Amniotic stem cell (primary cell): ENCODE measurements at places on chromosomes 16 and 17.

- no peak for DNase-seq
Measured at GRCh38 chr16:5015887-5016286, 17.8 kb downstream of the NAGPA start.

GRCh38 chr17:49013311-49014213 lies 16.4 kb downstream of the IGF2BP1 start:
- DNase-seq = no peak

DNA sequence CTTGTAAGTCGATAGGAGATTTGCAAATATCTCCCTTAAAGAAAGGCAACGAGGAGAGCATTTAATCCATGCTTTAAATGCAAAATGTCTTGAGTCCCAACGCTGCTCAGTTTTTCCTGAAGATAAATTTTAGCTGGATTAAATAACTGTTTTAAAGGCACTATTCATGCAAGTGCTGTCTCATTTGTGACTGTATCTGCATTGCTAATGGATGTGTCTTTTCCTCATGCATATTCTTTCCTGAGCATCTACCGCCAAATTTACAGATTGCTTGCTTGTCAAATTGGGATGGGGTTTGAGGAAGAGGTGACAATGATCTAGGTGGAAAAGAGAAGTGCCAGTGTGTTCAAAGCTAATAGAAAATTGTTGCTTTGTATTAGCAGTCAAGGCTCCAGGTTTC lies 106.9 kb downstream of the RBFOX1 start:
- no peak for DNase-seq

DNA sequence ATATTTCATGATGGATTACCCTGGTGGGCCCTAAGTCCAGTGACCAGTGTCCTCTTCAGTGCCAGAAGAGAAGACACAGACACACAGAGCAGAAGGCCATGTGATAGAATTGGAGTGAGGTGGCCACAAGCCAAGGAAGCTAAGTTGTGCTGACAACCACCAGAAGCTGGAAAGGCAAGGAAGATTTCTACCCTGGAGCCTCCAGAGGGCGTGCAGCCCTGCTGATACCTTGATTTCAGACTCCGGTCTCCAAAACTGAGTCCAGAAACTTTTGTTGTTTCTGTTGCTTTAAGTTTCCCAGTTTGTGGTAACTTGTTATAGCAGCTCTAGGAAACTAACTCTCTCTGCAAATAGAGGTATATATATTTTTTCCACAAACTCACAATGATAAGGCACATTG lies 396.6 kb upstream of the ASIC2 start:
- no peak for DNase-seq

DNA sequence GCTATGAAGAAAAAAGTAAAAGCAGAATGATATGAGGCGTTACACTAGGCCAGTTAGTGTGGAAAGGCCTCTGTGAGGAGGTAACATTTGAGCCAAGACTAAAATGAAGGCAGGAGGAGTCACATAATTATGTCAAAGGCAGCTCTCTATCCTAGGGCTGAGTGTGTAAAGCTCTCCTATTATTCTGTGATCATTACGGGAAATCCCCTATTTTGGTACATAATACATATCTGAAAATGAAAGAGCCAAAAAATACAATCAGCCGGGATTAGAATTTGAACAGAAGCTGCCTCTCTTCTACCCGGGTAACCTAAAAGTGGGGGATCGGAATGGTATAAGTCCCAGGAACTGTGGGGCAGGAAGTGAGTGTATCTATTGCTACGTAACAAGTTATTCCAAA lies 27.1 kb downstream of the HEATR3 start:
- no peak for DNase-seq

DNA sequence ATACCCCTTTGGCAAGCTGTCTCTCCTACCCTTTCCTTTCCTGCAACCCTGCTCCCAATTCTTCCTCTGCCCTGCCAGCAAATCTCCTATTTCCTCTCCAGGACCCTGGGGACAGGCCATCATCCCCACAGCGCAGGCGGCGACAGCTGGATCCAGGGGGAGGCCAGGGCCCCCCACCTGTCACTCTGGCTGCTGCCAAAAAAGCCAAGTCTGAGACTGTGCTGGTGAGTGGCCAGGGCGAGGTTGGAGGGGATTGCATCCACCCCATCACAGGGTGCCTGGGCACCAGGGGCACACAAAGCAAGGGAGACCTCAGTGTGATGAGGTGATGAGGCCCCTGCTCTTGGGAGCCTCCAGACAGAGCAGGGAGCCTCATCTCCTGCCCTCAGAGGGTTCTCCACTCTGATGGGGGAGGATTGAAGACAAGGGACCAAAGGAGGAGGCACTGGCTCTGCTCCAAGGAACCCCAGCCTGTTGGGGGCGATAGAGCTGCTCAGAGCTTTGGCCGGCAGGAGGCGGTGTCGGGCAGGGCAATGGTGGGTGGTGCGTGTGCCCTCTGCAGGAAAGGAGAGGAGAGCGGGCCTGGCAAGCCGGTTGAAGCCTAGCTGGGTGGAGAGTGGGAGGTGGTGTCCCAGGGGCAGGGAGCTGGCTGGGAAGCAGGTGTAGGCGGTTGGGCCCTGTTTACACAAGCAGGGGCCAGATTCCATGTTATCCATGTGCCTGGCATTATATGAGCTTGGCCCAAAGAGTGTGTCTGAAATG lies 15.6 kb upstream of the PDK2 start:
- DNase-seq = no peak

- no peak for DNase-seq
Measured at GRCh38 chr16:79009896-79010295, 590.6 kb downstream of the MAF start.

- no peak for DNase-seq
Measured at GRCh38 chr16:78650339-78651074, 551.1 kb downstream of the WWOX start.

GRCh38 chr17:2862197-2862596 lies 66.0 kb downstream of the RAP1GAP2 start:
- DNase-seq = no peak

GRCh38 chr16:31874366-31875111 lies 932 bp downstream of the ZNF267 start:
- DNase-seq = peak; percentile 25

DNA sequence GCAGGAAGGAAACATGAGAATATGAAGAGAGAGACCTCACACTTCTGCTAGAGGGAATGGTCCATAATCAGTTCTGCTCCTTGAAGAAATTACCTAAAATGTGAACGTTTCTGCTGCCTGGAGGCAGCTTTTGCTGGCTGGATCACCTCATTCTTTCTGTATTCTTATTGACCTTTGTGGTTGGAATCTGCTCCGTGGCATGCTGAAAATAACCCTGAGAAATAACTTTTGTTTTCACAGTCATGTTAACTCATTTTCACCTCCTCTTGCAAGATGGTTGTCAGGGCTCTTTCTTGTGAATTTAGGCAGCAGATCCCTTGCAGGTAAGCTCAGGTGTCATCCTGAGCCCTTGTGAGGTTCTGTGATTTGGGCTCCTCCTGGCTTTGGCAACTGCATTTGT lies 70.2 kb downstream of the IRF8 start:
- DNase-seq = no peak

DNA sequence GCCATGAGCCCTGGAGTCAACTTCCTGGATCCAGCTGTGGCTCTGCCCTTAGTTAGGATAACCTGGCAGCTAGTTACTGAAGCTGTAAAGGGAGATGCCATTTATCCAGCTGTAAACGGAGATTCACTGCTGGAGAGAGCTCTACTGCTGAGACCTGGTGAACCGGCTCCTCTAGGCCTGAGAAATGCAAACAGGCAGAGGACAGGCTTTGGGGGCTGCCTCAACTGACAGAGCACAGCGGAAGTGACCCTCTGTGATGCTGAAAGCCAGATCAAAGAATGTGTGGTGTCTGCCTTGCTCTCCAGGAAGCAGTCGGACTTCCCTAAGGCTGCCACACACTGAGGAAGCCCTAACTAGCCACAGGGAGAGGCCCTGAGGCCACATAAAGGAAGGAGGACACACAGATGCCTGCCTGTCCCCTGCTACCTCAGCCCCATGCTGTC lies 21.9 kb upstream of the GPRC5C start:
- no peak for DNase-seq

GRCh38 chr17:37490022-37490587 lies 414 bp downstream of the DUSP14 start:
- DNase-seq = peak; percentile 57

DNA sequence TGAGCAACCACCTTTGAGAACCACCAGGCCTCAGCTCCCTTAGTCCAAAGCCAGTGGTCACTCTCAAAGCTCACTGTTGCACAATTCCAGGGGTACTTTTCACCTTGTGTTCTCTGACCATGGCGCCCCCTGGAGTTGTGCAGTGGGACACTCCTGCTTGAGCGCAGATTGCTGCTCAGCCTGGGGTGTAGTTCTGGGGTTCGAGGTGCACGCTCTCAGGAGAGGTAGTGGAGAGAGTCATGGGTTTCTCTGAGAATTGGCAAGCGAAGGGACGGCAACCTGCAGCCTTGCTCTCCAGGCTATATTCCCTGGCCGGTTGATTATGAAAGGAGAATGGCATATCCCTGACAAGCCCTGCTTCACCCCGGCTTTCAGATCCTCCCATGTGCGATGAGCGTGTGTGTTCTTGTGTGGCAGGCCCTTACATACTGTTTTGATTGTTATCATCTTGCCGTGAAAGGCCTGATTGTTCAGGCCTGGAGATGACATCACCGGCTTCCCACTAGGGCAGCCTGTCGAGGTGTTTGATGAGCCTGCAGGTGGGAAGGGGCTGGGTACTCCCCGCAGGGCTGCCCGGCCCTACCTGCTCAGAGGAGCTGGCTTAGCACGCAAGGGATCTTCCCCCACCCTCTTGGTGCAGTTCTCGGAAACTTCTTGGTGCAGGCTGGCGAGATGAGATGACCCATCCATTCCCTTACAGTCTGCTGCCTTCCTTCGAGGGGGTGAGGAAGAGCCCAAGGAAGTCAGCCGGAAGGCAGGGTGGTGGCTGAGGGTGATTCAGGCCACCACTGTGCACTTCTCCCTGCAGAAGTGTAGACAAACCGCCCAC lies 431.2 kb downstream of the SLC39A11 start:
- DNase-seq = no peak

DNA sequence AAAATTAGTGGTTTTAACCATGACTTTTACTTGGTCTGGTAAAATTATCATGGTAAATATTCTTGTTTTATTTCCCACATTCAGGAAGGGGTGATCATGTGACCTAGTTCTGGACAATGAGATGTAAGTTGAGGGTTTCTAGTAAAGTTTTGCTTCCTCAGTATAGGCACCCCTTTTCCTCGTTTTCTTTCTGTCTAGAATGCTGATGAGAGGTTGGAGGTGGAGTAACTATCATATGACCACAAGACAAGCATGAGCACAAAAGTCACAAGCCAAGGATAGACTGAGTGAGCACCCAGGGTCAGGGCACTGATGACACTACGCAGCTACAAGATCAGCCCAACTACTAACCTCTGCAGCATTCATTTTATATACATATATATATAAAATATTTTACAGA lies 53.9 kb downstream of the MYO1D start:
- DNase-seq = no peak

DNA sequence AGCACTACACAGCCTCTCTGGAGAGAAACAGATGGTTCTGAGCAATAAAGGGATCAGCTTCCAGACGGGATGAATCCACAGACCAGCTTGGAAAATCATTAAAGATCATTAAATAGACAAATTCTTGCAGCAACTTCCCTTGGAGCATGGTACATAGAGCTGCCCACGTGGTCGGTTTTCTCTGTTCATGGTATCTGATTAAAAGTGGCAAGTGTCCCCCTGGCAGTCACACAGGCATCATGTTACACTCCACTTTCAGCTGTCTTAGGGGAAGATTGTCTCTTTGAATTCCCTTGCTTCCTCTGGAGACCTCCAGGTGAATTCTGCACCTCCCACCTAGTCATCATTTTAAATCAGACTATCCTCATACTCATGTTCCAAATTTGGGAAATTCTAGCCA lies 92.2 kb upstream of the CACNG3 start:
- no peak for DNase-seq

DNA sequence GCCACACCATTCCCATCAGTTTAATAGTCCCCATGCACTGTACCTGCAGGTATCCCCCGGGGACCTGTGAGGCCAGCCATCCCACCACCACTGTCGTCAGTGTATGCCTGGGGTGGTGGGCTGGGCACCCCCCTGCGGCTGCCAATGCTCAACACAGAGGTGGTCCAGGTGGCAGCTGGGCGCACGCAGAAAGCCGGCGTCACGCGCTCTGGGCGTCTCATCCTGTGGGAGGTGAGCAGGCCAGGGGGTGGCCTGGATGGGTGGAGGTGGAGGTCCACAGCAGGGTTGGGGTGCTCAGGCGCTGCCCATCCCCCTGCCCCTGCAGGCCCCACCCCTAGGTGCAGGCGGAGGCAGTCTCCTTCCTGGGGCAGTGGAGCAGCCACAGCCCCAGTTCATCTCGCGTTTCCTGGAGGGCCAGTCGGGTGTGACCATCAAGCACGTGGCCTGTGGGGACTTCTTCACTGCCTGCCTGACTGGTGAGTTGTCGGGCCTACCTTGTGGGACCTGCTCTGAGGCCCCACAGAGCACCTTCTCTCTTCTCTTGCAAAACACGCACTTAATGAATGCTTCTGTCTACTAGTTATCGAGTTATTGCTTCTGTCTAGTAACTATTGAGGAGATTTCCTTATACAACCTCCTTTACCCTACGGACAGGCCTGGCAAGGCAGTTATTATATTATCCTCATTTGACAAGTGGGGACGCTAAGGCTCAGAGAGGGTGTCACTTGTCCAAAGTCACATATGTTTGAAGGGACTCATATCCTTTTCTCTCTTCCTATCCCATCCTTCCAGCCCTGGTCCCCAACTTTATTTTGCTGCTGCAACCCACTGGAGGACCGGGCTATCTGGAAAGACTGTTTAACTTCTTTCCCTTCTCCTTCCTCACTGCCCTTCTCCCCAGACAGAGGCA lies 5.8 kb upstream of the TRAF4 start:
- no peak for DNase-seq

DNA sequence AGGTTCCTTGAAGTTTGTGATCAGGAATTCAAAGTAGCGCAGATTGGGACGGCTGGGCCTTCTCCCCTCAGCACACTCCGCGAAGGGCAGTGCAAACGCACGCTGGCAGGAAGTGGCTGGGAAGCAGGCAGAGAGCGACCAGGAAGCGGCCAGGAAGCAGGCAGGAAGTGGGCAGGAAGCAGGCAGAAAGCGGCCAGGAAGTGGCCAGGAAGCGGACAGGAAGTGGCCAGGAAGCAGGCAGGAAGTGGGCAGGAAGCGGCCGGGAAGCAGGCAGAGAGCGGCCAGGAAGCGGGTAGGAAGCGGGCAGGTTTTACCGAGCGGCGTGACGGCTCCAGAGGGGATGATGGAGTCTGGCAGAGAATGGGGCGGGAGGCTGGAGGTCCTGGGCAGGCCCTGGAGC lies 3.2 kb downstream of the DPEP1 start:
- DNase-seq = no peak

GRCh38 chr16:67445913-67446907 lies 15.3 kb downstream of the HSD11B2 start:
- no peak for DNase-seq

- DNase-seq = no peak
Measured at GRCh38 chr17:78180083-78180482, 6.8 kb downstream of the TK1 start.

- DNase-seq = no peak
Measured at GRCh38 chr17:17206913-17207335, 791 bp upstream of the PLD6 start.

GRCh38 chr17:75877752-75878173 lies 618 bp downstream of the TRIM47 start:
- peak; percentile 19 for DNase-seq

- no peak for DNase-seq
Measured at GRCh38 chr17:82076785-82077591, 11.4 kb upstream of the DUS1L start.

- no peak for DNase-seq
Measured at GRCh38 chr16:71515026-71515425, 11.2 kb upstream of the CHST4 start.
